ENCODE measurements at places on chromosomes 5 and 9. TPM values are rescaled to one million over a fixed set of nuclear protein-coding genes. Genes with fewer than 3 reads are reported as not detected.
A peak's percentile ranks its signal among the peaks of the same experiment; 100 is the strongest.

SPINK7 gene
- total RNA-seq = not detected

GPX8 gene
- total RNA-seq = 133 TPM

PCDHB12 gene
- total RNA-seq = under 0.01 TPM

IGFBPL1 gene
- total RNA-seq = not detected

DNA sequence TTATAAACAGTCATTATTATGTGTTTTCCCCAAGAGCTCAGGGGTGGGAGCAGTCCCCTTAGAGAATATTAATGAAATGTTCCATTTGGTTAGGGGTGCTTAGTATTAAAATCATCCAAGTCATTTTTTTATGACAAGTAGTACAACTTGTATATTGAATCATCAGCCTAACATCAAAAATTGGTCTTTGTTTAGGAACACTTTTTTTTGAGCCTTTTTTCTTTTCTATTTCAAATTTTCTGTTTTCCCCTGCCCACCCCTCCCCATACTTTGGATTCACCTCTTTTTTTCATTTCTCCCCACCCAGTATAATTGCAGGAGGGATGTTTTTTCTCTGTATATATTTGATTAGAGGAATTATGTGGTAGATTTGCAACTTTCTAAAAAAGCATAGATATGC is 25.8 kb downstream of the RBM27 start:
- DNase-seq = no peak

DNA sequence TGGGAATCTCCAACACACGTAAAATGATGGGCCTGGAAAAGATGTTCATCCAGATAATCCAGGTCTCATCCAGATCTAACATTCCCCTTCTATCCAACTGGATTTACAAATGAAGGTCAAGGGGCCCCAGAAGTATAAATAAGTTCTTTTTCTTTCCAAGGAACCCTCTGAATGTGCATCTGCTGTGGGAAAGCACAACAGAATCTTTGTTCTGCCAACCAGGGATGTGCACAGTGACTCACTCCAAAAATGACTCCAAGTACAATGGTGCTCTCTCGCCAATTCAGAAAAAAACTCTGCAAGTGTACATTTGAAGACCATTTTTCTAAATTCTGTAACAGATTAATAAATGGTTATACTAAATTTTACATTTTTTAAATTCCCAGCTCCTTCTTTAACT is 12.4 kb downstream of the RAPGEF6 start:
- DNase-seq = no peak

DNA sequence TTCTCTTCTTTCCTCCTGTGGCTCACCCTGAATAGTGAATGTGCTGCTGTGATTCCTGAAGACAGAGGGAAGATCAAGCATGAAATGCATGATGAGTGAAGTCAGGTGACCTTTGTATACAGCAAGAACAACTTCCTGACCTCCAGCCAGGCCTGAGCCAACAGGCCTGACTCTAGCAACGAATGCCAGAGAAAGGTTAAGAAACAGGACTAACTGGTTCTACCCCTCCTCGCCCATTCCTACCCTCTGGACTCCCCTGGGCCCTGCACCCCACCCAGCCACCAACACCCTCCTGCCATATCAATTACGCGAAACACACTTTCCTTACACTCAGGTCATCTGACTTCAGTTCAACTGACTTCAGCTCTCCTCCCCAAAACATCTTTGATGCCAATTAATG is 4.9 kb downstream of the SUSD1 start:
- no peak for DNase-seq

- DNase-seq = no peak
Observed at GRCh38 chr9:92709954-92710353, 40.0 kb upstream of the IPPK start.

DNA sequence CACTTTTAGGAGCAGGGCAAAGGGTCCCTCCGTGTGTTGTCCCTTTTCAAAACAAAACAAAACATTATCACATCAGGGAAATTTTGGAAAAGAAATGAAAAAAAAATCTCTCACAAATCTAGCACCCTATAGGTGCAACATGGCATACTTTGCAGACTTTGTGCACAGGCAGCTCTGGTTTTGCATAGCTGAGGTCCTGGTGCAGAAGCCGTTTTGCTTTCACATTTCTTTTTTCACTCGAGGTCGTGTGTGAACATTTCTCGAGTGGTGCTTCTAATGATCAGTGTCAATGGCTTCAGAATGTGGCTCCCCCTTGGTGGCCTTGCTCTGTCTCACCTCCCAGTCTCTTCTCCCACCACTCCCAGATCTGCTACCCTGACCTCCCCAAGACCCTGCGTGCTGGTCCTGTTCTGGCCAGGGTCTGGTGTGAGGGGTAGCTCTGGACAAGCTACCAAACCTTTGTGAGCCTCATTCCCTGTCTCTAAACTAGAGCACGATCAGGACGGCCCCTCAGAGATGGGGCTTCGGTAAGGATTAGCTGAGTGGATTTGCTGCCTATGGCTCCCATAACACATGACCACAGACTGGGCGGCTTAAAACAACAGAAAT is 258.0 kb downstream of the NSG2 start:
- DNase-seq = no peak

DNA sequence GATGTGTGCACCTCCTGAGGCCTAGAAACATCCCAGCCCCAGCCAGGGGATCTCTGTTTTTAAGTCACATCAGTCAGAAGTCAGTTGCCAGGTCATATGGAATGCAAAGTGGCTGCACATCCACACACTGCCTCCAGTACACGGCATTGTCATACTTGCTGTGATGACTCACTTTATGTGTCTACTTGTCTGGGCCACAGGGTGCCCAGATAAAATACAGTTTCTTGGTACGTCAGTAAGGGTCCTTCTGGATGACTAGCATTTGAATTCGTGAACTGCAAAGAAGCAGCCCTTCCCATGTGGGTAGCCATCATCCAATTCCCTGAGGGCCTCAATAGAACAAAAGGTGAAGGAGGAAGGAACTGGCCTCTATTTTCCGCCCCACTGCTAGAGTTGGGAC is 27.7 kb downstream of the AUH start:
- peak; percentile 17 for DNase-seq

DNA sequence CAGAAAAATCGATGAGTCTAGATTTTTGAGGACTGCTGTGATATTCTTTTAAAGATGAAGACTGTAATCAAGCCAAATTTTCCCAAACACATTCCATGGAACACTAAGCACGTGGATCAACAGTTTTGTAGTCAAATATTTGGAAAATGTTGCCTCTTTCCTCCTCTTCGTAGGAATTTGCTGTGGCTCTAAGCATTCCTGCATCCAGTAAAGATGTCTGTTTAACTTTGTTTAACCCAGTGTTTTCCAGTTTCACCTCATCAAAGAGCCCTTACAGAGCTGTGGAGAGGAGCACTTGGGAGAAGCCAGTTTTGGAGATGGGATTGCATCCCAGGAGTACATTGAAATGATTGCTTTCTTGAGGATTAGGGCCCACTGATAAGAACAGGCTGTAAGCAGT is 58.9 kb downstream of the INSYN2B start:
- no peak for DNase-seq

GRCh38 chr9:132973713-132974112 is 4.8 kb upstream of the GFI1B start:
- peak; percentile 16 for DNase-seq

- peak; percentile 64 for DNase-seq
Observed at GRCh38 chr9:128005923-128006322, 25.1 kb upstream of the EEIG1 start.

GRCh38 chr9:92325991-92326500 is 293 bp downstream of the CENPP start:
- DNase-seq = no peak

DNA sequence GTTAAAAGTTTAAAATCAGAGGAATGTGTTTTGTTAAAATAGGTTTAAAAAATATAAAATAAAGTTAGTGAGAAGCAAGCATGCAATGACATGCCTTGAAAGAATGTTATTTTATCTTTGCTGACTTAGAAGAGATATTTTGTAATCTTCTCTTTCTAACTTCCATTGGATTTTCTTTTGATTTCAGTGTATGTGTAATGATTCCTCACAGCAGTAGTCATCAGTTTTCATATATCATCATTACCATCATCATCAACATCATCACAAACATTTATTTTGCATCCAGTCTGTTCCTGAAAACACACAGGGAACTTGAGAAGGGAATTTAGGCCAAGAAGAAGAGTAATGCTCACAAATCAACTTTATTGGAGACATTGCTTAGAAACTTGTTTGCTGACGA is 699.6 kb downstream of the TAF11L14 start:
- DNase-seq = peak; percentile 32

All from fibroblast of villous mesenchyme (primary cell).